ENCODE measurements at places on chromosomes 7 and 10.

DNA sequence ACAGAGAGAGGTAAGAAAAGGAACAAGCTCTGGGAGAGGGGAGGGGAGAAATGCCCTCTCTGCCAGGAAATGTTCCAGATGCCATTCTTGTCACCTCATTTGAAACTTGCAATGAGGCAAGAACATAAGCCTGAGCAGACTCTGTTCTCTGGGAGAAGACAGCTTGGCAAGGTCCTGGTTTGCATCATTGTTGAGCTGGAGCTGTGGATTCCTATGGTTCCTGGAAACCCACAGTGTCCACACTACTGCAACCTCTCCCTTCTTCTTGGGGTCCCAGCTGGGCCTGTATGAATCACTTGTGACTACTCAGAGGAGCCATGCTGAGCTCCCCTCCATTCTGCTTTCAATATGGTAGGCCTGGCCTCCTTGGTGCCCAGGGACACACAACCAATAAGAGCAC lies 60.8 kb upstream of the HECTD2 start:
- DNase-seq = no peak

DNA sequence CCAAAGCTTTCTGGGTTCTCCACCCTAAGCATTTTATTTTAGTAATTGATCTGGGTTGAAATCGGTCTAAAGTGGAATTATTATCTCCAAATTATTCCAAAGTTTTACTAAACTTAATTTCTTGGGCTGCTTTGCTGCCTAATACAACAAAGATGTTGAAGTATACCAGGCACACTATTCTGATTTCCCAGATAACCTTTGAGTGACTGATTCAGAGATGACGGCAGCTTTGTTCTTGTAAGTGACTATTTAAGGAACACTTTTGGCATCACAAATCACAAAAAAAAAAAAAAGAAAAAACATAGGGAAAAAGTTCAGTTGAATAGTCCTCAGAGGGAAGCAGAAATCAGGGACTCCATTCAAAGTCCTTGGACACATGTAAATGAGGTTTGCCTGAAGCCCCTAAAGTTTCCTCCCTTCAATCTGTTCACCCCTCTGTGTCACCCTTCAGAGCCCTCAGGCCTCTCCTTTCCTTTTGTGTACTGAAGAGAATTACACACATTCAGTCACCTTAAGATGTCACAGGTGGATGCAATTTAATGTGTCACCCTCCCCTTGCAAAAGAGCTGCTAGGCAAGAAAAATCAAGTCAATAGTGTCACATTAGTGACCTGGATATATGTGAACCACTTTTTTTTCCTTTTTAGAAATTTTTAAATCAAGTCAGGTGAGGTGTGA lies 81.5 kb downstream of the RTKN2 start:
- no peak for DNase-seq

DNA sequence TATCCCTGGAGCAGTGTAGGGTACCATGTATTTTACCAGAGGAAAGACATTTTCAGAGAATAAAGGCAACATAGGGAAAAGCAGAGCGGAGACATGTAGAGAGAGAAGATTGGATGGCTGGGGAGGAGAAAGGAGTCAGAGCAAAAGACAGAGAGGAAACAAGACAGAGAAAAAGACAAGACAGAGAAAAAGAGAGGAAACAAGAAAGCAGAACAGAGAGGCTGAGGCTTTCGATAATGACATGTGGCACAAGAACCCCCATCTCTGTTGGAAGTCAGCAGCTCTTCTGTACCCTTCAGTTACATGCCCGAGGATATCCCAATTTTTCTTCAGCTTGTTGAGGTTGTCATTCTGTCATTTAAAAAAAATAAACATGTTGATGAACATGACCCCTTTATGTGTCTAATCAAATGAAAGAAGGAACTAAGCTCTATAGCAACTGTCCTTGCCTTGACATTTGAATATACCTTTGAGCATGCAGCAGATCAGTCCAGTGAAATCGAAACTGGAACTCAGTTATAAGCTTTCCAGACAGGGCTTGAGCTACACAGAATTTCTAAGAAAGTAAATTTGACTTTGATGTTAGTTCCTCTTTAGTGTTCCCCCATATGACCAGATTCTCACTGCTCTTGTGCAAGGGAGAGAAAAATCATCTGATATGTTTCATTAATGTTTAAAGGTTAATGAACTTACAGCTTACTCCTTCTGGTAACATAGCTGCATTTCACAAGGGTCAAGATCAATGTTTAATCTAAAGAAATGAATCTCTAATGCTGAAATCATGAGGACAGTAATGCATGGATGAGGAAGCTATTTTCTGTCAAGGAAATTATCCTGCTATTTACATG lies 75.1 kb upstream of the SP4 start:
- no peak for DNase-seq

GRCh38 chr10:110918269-110918642 lies 724 bp downstream of the BBIP1 start:
- DNase-seq = no peak

GRCh38 chr10:96337106-96337505 lies 21.7 kb downstream of the OPALIN start:
- DNase-seq = no peak

- no peak for DNase-seq
Observed at GRCh38 chr7:111012799-111013675, 77.9 kb upstream of the LRRN3 start.

DNA sequence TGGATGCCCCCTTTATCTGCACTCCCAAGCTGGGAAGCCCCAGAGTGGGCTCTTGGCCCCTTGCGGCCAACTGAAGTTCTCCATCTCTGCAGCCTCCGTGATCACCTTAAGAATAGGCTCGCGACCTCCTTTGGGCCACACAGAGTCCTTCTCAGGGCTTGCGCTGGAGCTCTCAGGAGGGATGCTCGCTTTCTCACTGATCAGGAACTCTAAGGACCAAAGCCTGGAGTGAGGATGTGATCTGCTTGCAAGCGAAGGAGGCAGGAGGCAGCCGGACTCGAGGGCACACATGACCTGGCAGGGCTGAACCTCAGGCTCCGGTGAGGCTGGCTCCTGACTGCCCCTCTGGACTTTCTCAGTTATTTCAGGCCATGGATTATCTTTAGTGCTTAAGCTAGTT lies 192.1 kb upstream of the MKI67 start:
- DNase-seq = no peak

DNA sequence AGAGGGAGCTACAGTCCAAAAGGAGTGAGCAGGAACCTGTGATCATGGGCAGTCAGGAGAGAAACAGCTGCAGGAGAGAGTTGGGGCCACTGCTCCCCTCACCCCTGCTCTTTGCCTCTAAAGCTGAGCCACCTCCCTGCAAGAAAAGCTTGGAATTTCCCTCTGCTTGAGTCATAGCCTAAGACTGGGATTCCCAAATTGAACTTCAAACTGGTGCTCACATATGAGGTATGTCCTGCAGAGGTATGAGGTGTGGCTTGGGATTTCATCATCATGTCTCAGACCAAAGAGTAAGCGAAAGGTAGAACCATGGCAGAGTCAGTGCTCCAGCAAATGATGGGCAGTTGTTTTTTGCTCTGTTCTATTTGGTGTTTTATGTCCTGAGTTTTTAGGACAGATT lies 237.1 kb upstream of the NRP1 start:
- DNase-seq = no peak

DNA sequence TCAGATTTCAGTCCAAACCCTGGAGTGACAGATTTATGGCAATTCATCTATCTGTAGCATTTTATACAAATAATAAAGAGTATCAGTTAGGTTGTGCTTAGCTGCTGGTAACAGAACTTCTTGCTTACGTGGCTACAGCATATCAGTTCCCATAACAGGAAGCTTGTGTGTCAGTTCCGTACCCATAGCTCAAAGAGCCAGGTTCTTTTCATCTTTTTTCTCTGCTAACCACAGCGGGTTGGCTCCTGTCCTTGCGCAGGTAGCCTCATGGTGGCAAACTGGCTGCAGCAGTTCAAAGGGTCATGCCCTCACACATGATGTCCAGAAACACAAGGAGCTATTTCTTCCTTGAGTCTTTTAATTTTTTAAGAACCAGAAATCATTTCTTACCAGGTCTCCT lies 1041.8 kb downstream of the GATA3 start:
- DNase-seq = no peak

DNA sequence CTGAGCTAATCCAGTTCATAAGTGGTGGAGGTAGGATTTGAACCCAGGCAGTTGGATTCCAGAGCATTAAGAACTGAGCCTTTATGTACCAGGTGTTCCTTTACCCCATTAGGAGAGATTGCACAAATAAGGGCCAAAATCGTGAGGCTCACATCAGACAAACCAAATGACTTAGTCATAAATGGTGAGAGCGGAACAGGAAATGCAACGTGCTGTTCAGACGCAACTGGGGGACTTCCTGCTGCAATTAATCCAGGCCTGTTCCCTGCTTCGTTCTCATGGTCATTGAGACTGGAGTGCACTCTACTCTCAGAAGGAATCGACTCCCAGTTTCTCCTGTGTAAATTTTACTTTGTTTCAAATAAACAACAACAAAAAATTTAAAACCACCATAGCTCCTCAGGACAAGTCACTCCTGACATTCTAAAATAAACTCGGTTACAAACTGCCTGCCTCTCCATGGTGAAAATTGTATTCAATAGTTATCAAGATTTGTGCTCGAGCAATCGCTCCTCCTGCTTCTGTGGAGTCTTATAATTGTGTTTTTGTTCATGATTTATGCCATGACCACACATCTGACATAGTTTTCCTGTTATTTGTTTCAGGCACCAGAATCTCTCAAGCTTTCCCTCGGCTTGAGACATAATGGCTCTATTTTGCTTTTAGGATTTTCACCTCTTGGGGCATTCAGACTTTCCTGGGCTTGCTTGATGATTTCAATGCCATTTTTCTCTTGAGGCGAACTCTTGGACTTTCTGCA lies 115.3 kb upstream of the BMPER start:
- no peak for DNase-seq

- no peak for DNase-seq
Observed at GRCh38 chr7:114791771-114792170, 130.1 kb upstream of the MDFIC start.

DNA sequence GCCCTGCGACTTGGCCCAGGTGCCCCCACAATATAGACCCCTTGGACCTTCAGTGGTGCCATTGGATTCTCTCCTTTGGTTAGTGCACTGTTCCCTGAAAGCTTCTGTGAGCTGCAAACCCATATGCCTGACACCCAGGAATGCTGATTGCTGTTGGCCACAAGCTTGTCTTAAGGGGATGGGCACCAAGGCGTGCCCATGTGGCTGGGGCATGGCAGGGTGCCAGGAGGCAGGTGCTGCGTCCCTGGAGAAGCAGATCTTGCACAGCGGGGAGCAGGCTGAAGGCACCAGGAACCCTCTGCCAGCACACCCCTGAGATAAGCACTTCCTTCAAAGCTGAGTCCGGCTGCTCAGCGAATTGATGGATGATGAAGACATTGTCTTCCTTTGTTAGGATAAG lies 411.8 kb downstream of the SDK1 start:
- peak; percentile 10 for DNase-seq

DNA sequence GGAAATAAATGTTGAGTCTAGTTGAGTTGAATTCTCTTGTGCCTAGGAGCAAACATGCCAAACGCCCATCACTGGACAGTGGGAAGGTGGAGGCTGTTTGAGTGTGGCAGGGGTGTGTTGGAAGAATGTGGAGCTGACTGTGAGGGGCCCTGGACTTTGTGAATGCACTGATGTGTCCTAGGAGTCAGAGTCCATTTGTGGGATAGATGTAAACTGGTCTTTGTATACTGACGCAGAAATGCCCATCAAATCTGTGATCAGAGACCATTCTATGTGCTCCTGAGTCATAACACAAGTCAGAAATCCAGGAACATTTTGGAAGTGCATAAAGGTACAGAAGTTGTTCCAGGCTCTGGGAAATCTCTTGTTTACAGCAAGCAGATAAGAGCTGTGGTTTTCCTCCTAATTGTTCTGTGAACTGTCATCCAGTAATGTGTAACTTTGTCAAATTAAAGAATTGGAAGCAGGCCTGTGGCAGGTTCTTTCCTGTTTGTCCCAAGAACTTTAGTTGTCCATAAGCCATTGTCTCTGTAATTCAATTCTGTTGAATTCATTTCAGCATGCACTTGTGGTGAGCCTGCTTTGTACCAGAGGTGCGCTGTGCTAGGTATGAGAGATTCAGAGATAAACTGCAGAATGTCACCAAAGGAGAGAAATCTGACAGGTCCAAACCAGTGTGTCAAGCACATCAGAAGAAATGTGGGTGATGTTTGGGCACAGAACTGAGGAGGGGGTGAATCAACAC lies 7.6 kb downstream of the PRXL2A start:
- DNase-seq = no peak

DNA sequence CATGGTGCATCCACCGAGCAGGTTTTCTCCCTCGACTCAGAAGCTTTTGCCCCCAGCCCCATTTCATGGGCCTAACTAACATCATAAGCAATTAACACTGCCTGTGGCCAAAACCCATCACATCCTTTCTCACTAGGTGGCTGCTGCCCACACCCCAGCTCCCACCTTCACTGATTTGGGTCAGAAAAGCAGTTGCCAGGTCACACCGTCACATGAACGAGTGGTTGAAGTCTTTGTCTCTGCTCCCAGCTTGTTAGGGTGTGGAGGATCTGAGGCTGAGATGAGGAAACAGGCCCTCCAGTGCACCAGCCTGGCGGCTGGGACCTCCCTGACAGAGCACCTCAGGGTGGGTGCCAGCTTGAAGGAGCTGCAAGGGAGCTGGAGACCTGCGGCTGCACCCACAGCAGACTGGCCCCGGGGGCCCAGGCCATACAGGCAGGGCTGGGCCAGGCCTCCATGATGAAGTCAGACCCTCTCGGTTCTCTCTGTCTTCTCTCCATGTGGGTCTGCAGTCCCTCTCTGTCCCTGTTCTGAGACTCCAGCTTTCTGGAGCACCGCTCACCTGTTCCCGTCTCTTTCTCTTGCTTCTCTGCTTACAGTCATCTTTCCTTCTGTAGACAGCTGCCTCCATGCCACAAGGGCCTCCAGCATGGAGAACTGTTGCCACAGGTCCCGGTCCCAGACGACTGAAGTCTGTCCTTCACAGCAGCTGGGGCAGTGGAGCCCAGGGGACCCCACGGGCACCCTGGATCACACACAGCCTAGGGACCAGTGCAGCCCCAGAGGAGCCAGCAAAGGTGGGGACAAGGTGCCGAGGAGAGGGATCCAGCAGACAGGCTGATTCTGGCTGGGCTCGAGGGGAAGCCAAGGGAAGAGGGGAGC lies 13.8 kb upstream of the INPP5A start:
- no peak for DNase-seq

DNA sequence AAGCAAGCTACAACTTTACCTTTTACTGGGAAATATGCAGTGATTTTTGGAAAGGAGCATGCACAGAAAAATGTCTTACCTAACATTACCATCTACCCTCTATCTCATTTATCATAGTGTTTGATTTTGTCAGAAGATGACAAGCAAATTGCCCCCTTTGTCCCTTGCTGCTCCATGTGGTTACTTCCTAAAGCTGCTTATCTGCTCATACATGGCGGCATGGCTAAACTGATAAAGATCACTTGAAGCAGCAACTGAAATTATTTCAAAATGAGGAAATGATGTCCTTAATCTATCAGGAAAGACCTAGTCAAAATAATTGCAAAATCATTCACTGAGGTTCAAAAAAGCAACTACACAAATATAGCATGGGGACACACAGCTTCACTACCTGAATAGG lies 1198.5 kb upstream of the SORCS1 start:
- DNase-seq = no peak

DNA sequence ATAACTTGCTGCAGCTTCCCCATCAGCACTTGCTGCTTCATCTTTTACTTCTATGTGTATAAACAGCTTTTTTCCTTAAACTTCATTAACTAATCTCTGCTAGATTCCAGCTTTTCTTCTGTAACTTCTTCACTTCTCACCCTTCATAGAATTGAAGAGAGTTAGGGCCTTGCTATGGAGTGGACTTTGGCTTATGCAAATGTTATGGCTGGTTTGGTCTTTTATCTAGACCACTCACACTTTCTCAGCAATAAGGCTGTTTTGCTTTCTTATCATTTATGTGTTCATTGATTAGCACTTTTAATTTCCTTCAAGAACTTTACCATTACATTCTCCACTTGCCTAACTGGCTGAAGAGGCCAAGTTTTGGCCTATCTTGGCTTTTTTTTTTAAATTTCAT lies 64.2 kb upstream of the HELLS start:
- DNase-seq = no peak
